ENCODE measurements at places on chromosomes 12 and 14. TPM values are rescaled to one million over a fixed set of nuclear protein-coding genes. Genes with fewer than 3 reads are reported as not detected.

GRCh38 chr12:85823436-85824180 lies 12.6 kb downstream of the RASSF9 start:
- DNase-seq = no peak

Gene SLC17A8
- total RNA-seq = not detected

Gene PTPRQ
- 4.0 TPM for total RNA-seq

Gene VRTN
- total RNA-seq = not detected

GRCh38 chr14:57578801-57579200 lies 85.1 kb upstream of the CCDC198 start:
- DNase-seq = no peak

DNA sequence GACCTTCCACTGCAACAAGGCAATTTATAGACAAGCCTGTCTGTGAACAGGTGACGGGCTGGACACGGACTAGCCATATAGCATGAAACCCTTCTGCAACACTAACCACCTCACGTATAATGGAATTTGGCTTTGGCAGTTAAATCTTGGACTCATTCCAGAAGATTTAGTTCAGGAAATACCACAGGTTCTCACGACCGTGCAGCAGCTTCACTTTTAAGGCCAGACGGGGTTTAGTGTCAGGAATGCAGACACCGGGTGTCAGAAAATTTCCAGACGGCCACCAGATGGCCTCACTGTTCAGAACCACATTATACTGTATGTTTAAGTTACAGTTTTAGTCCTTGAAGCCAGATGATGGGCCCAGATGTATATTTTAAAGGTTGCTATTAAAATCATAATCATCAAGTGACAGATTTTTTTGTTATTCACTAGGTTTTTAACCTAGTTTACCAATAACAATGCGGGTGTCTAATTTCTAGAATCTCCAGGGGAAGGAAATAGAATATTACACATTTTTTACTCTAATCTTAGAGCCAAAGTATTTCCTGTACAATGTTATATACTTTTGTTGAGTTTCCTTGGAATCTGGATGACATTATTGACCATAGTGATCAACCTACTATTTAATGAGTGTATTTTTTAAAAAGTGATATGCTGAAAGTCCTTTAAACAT lies 90.5 kb upstream of the TMPO start:
- peak; percentile 74 for DNase-seq

DNA sequence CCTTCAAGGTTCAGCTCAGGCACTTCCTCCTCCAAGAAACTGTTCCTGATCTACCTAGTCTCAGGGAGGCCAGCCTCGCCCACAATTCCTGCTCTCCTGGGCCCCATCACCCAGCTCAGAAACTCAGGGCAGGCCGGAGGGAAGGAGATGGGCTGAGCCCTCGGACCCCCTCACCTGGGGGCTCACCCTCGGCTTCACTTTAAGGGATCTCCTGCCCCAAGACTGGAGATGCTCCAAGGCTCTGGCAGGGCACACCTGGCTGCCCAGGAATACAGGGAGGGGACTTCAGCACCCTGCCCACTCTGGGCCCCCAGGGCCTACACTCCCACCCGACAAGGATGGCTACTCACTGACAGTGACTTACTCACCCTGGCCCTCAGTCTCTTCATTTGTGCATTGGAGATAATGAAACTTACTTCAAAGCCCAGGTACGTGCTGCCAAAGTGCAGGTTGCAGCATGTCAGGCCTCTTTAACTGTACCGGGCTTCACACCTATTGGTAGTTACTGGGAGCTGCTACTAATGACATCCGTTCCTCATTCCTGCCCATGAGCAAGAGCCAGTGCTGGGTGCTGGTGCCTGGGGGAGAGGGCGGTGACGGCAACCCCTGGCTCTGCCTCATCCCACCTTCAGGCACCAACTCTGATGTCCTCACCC lies 21.0 kb upstream of the PPP1R13B start:
- DNase-seq = no peak

Gene RFX4
- total RNA-seq = not detected

Gene SCAF11
- 78.3 TPM for total RNA-seq

DNA sequence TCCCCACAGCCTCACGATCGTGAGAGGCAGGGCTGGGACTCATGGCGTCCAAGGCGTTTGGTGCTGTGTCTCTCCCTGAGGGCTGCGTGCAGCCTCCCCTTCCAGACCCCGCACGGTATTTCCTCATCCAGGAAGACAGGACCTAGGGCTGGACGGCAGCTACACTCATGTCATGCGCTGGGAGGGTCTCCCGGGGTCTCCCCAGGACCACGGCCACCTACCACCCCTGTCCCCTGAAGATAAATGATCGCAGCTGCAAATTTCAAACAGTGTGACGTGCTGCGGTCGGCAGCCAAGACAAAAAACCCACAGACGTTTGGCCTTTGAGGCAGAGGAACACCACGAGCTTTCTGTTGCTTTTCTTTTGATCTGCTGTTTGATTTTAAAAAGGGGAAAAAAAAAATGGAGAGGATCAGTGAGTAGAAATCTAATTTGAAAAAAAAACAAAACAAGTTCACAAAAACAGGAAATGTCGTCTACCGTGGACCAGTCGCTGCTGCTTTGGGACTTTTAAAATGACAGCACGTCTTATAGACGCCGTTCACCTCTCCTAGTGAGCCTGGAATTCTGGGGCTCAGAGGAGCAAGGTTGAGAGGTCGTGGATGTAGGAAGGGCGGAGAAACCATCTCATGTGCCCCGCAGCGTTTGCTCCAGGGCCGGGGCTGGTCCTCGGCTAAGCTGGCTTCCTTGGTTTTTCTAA lies 237.6 kb downstream of the SLC41A2 start:
- DNase-seq = no peak

Gene ACOT6
- not detected for total RNA-seq
